Activated effector memory CD4-positive, alpha-beta T cell treated with Interleukin-2 at 50 U/mL for 16 hours (primary cell): ENCODE measurements at places on chromosomes 11 and 22.

- DNase-seq, result no peak
These were observed 9.6 kb upstream of the C1QTNF6 start for GRCh38 chr22:37197451-37198257.

DNA sequence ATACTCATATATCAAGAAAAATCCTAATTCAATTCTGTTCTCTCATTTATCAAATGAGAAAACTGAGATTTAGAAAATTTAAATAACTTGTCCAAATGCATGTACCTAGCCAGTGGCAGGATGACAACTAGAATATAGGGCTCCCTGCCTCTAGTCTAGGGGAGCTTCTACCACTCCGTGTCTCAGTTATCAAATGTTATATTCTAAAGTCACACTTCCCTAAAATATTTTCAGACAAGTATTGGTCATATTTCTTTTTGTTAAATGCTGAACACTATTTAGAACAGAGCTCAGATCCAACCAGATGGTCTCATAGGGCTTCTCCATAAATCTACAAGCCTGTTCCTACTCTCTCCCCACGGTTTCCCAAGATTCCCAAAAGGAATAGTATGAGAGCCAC lies 26.3 kb downstream of the KCNJ1 start:
- no peak for DNase-seq

GRCh38 chr22:46104170-46104880 lies 46.0 kb upstream of the PPARA start:
- DNase-seq, result no peak

DNA sequence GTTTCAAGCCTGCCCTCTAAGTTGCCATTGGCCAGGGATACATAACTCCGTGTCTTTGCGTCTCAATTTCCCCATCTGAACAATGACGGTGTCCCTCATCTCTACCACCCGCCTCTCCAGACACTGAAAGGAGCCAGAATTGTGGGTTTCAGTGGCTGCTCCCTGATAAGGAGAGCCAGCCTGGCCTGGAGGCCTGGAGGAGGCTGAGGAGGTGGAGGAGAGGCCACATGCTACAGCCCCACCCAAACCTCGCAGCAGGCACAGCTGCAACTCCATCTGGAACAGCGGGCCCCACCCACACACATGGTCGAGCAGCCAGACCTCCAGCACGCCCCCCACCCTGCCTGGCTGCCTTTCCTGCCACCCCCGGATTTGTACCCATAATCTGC lies 34.4 kb upstream of the CD82 start:
- DNase-seq, result no peak

- DNase-seq, result no peak
These were observed 27.2 kb upstream of the KCNQ1OT1 start for GRCh38 chr11:2726964-2727363.

- DNase-seq, result no peak
These were observed 513.6 kb downstream of the METTL15 start for GRCh38 chr11:28621753-28622152.

GRCh38 chr11:30453705-30454104 lies 130.8 kb downstream of the ARL14EP start:
- DNase-seq, result no peak

GRCh38 chr22:42692239-42693054 lies 28.2 kb downstream of the A4GALT start:
- no peak for DNase-seq

GRCh38 chr11:102448869-102449224 lies 3.7 kb downstream of the TMEM123 start:
- DNase-seq, result no peak

- no peak for DNase-seq
These were observed 26.1 kb downstream of the PTPRJ start for GRCh38 chr11:48006301-48006992.

DNA sequence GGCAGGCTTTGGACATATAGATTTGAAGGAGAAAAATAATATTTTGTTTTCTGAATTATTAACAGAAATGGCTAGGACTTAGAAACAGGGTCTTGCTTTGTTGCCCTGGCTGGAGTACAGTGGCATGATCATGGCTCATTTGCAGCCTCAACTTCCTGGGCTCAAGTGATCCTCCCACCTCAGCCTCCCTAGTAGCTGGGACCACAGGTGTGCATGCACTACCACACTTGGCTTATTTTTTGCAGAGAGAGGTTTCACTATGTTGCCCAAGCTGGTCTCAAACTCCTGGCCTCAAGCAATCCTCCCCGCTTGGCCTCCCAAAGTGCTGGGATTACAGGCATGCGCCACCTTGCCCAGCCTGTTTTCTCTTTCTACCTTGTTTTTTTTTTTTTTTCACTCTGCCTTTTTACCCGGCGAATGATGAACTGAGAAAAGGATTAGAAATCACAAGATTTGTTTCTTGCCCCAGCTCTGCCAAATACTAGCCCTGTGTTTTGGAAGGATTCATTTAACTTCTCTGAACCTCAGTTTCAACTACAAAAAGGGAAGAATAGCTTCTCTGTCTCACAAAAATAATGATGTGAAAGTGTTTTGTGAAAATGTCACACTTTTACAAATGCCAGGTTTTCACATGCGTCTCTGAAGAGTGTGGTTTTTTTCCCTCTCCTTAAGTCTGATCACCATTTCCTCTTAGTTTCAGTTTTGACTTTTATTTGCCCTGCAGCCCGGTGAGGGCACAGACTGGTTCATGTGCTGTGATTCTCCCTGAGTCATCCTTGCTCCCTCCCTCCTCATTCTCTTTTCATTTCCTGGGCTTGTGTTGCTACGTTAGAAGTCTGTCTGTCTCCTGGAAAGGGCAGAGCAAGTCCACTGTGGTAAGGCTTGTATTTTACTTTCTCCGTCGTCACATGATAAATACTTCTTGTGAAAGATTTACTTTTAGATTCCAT lies 67.7 kb downstream of the BCL2L13 start:
- no peak for DNase-seq

DNA sequence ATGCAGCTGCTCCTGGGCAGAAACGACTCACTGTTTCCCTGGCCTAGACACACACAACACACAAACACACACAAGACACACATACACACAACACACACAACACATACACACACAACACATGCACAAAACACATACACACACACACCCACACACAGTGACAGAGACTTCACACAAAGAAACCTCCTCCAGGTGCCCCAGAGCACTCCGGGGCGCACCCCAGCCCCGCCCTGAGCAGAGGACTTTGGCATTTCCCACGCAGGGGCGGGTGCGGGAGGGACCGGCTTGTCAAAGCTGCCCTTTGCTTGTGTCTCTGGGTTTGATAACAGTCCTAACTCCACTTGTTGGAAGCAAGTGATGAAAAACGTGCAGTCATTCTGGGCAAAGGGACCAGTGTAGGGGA lies 6.5 kb downstream of the APOBEC3A start:
- DNase-seq, result no peak

DNA sequence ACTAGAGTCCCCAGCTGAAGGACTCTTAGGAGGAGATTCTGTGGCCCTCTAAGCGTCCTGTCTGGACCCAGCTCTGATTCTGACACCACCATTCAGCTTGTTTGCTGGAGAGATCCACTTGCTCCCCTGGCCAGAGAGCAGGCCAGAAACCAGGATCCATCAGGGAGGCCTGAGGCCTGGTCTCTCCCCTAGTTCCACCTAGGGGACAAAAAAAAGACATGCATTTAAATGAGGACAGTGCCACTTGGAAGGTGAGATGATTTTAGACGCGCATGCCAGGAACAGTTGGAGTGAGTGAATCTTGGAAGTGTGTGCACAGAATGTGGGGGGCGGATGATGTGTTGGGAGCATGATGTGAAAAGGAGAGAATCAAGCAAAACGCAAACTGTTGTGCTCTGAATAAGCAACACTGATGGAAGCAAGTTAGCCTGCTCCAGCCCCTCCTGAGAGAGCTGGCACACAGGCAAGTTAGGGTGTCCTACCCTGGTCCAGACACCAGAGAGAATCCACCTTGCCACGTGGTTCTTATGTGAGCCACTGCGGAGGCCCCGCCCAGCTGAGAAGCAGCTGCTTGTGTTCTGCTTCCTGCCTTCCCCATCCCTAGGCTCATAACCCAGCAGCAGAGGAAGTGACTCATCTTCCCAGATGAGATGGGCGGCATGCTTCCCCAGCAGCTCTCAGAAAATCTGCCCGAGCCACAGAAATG lies 8.0 kb upstream of the SLCO2B1 start:
- peak; percentile 71 for DNase-seq

DNA sequence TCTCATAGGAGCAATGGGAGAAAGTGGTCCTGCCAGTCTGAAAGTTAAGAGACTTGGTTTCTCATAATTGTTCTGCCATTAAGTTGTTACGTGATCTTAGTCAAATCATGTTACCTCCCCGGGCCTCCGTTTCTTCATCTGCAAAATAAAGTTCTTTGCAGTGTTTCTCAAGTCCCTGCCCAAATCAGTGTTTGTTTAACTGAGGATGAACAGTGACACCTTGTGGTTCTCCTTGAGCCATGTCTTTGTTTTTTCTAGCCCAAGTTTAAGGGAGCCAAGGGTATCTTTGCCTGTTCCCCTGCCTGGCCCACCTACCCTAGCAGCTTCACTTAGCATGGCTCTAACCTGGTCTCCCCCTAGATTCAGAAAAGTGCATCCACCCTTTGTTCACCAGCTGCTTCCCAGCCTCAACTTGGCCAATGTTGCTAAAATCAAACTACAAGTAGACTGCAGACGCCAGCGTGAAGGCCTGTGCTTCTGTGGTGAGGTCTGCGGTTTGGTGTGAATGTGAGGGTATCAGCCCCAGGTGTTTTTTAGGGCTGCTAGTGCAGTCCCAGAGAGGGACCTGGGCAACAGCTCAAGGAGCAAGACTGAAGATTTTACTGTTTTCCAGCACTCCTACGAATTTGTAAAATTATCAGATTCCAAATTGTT lies 35.5 kb downstream of the FZD4 start:
- no peak for DNase-seq

- no peak for DNase-seq
These were observed 23.3 kb upstream of the PPFIA1 start for GRCh38 chr11:70247042-70247709.

- no peak for DNase-seq
These were observed 18.7 kb upstream of the JHY start for GRCh38 chr11:122863704-122864326.

- DNase-seq, result no peak
These were observed 40.4 kb downstream of the BCR start for GRCh38 chr22:23220485-23221350.

DNA sequence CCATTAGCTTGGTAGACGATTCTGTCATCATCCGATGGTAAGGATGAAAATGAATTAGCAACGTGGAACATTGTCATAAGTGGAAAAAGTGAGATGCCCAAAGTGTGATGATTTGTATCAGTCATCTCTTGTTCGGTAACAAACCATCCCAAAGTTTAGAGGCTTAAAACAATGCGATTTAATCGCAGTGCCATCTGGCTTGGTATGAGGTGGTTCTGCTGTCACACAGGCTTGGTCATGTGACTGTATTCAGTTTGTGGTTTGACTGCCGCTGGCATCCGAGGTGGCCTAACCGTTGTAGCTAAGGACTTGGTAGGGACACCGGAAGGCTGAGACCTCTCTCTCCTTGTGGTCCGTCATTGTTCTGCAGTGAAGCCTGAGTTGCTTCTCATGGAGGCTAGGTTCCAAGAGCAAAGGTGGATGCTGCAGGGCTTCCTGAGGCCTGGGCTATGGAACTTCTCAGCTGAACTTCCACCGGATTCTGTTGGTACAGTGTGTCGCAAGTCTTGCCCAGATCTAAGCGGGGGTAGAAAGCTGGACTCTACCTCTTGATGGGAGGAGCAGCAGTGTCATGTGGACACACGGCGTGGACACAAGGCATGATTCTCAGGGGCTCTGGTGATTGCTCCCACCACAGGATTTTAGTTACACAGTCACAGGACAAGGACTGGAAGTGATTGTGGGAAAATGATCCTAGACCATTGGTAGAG lies 36.3 kb downstream of the BCR start:
- DNase-seq, result peak; percentile 37

DNA sequence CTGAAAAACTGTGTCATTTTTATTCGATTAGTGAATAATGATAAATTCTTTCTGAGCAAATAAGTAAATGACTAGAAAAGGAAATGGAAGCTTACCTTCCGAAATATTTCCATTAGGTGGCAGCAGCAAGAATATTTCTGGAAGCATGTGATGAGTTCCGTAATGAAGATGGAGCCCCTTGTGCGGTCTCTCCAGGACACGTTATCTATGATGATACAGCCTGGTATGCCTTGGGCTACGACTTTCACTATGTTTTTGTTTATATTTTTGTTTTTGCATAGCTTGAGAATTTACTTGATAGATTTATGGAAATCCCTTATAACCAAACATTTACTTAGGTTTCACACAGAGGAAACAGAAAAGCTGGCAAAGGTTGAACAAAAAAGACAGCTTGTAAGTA lies 25.7 kb downstream of the CASP5 start:
- no peak for DNase-seq

GRCh38 chr11:59556917-59557348 lies 45.6 kb downstream of the OR4D9 start:
- no peak for DNase-seq

DNA sequence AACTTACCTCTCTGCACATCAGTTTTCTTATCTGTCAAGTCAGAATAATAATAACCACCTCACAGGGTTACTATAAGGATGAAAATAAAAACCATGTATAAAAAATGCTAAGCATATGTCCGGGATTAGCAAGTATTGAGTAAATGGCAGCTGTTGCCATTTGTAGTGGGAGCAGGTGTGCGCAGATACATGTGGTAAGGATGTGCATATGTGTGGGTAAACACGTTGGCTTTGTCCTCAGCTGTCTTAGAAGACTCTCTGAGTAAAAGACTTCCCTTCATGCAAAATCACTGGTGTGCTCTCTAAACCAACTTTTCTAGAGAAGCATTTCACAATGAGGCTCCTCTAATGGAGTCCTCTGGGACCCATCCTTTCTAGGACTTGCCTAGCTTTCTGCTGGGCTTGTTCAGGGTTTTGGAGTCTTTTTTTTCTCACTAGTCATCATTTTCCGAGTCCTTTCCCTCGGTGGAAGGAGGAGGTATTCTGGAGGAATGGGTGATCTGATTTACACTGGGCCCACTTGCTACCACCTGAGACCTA lies 62.4 kb downstream of the NELL1 start:
- no peak for DNase-seq

DNA sequence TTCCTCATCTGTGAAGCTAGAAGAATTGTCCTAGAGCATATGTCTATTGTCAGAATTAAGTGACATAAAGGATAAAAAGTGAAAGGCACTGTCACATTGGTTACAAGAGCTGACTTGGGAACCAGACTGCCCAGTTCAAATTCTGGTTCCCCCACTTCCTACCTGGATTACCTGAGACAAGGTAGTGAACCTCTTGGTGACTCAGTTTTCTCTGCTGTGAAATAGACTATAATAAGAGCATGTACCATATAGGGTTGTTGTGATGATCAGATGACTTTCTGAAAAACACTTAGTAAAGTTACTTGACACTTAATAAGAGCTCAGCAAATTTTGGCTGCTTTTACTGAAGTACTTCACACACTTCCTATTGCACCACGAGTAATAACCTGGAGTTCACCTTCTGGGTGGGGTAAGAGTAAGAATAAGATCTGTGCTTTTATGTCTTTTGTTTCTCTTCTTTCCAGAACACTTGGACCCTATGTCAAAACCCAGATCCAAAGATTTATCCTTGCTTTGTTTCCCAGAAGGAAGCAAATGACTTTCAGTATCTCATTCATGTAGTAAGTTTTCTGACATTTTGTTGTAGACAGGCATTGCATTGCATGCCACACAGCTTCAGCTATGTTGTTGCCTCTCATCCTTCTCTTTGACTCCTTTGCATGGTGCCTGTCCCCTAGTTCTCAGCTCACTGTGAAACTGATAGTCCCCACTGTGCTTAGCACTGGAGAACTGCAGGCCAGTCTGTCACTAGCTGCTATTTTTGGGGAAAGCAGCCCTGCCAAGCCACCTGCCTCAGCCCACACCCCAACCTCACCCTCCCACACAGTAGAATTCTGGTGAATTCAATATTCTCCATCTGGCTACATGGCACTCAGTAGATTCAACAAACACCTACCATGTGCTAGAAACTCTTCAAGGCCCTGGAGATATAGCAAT lies 121.8 kb upstream of the POU2AF2 start:
- DNase-seq, result no peak
